ENCODE measurements at places on chromosomes 3 and 15.
A peak's percentile ranks its signal among the peaks of the same experiment; 100 is the strongest.

DNA sequence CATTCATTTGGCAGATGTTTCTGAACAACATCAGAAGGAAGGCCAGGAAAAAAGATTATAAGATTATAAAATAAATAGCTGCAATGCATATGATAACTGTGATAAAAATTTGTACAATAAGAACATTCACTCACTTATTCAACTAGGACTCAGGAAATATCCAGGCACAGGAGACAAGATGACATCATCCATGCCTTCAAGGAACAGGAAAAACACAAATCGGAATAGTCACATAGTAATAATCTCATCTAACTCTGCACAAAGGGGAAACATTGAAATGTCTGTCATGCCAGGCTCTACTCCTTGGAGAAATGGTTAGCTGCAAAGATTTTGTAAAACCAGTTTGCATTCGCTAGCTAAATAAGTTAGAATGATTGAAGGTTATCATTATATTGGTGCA lies 233.5 kb upstream of the AGTR1 start:
- no peak overlapping the region for H3K27ac ChIP-seq
- H3K4me1 ChIP-seq: no peaks in the 10 kb centered on the region
- H3K36me3 ChIP-seq: no peaks in the 10 kb centered on the region
- H3K27me3 ChIP-seq: no peaks in the 10 kb centered on the region
- no peak overlapping the region for H3K4me3 ChIP-seq

DNA sequence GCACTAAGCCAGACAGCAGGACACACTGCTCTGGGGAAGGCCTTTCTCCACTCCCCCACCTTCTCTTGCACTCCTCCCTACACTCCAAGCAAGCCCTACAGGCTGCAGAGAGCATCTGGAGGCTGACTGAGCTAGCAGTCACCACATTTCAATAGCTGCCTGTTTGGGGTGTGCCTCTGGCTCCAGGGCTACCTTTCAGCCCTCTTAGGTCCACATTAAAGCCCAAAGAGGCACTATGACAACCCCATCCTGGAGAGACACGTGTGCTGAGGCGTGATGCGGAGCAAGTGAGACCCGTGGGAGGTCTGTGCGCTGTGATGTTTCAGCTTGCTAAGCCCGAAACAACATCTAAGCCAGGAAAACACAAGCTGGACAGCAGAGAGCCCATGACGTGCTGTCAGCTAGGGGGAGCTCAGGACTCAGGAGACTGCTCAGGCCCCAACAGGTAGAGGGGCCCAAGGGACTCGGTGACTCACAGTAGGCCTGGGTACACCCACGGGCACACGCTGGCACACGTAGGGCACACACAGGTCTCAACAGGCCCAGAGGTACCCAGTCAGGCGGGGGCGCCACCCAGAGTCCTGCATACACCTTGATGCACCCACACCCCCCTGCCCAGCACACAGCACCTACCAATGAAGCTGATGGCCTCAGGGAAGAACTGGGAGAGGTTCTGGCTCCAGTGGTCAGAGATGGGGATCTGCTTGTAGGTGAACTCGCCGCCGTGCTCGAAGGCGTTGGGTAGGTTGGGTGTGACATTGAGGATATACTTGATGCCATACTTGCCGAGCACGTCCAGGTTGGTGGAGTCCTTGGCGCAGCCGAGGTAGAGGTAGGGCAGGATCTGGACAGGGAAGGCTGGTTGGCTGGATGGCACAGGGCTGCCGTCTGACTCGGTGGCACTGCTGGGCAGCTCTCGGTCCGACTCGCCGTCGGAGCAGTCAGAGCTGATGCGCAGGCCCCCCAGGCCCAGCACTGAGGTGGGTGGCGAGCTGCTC lies 2.8 kb downstream of the DUSP7 start:
- no peaks in the 10 kb centered on the region for H3K36me3 ChIP-seq
- peaks cover 19% of the 10 kb centered on the region for H3K4me1 ChIP-seq
- no peak overlapping the region for H3K27ac ChIP-seq

DNA sequence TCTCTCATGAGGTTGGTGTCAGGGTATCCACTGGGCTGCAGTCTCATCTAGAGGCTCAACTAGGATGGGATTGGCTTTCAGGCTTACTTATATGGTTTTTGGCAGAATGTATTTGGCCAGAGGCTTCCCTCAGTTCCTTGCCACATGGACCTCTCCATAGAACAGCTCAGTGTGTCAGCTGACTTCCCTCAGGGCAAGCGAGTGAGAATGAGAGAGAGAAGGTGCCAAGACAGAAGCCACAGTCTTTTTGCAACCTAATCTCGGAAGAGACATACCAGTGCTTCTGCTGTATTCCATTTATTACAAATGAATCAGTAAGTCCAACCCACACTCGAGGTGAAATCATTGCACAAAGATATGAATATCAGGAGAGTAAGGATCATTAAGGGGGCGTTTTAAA lies 129.2 kb downstream of the CCNL1 start:
- no peaks in the 10 kb centered on the region for H3K4me1 ChIP-seq
- H3K27me3 ChIP-seq: no peaks in the 10 kb centered on the region
- H3K36me3 ChIP-seq: no peaks in the 10 kb centered on the region
- no peak overlapping the region for H3K4me3 ChIP-seq
- no peak overlapping the region for H3K27ac ChIP-seq

DNA sequence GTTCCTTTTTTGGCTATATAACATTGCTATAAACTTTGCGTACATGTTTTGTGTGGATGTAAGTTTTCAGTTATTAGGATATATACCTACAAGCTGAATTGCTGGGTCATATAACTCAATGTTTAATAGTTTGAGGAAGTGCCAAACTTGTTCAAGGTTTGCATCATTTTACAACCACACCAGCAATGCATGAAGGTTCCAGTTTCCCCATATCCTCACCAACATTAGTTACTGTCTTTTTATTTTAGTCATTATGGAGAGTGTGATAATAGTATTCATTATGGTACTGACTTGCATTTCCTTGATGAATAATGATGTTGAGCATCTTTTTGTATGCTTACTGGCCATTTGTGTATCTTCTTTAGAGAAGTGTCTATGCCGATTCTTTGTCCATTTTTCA lies 112.3 kb downstream of the NR1I2 start:
- DNase-seq: no peak
- no peaks in the 10 kb centered on the region for H3K36me3 ChIP-seq
- H3K27me3 ChIP-seq: no peaks in the 10 kb centered on the region
- no peak overlapping the region for H3K27ac ChIP-seq
- H3K4me3 ChIP-seq: no peak overlapping the region

DNA sequence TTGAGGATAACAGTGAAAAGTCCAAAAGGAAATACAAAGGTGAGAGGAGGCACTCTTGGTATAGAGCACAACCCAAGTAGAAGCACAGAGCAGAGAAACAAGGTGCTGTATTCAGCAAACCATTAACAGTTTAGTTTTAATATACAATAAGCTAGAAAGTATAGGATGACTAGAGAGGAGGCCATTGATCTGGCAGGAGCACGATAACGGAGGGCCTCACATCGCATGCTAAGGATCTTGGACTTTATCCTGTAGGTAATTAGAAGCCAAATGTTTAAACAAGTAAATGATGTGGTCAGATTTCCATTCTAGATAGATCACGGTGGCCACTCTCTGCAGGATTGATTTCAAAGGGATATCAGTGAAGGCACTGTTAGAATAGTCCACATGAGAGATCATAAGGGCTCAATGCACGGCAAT lies 935.0 kb downstream of the ROBO1 start:
- no peaks in the 10 kb centered on the region for H3K36me3 ChIP-seq
- H3K4me1 ChIP-seq: peaks cover 3% of the 10 kb centered on the region
- H3K27ac ChIP-seq: peak overlapping the region; percentile 87
- peak; percentile 46 for DNase-seq

All from hepatocyte (in vitro differentiated cells).